Stromal cell of bone marrow (primary cell): ENCODE measurements at places on chromosomes 2 and 18.

DNA sequence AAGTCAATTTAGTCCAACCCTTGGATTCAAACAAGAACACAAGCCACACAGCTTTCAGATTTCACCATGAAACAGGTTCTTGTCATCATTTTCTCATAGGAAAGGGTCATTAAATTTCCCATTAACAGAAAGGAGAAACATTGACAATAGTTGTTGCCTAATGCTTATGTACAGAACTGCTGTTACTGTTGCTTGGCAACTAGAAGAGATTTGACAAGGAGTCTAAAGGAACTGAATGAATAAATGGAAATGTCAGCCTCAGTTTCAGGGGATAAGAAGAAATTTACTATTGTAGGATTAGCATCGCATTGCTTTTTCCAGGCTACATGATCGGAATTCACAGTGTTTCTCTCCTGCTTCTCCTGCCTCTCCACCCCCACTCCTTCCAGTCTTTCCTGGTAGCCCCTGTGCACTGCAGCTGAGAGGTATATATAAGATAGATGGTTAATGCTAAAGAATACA lies 90.3 kb downstream of the SPATS2L start:
- DNase-seq: no peak

GRCh38 chr2:61167579-61167978 lies 5.6 kb downstream of the C2orf74 start:
- DNase-seq: no peak

GRCh38 chr2:241563981-241564595 lies 5.5 kb downstream of the BOK start:
- DNase-seq: no peak

- DNase-seq: no peak
Measured at GRCh38 chr18:9884532-9885140, 1.1 kb upstream of the TXNDC2 start.

DNA sequence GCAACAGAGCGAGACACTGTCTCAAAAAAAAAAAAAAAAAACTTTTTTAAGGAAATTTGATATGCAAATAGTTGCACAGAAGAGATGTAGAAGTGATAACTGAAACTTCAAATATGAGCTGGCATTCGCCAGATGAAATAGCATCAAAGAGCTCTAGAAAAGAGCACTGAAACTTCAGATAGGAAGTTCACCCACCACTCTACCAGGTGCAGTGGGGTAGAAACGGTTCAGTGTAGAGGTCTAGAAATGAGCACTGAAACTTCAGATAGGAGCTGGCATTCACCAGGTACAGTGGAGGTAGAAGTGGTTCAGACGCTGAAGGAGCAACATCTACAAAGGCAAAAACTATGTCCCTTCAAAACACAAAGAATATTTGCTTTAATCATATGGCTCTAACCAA lies 9.0 kb upstream of the ONECUT2 start:
- no peak for DNase-seq

- DNase-seq: no peak
Measured at GRCh38 chr2:19857806-19858205, 44.0 kb downstream of the TTC32 start.

GRCh38 chr2:72414137-72414760 lies 266.6 kb upstream of the CYP26B1 start:
- DNase-seq: peak; percentile 38

- DNase-seq: peak; percentile 11
Measured at GRCh38 chr2:28951910-28952835, 28.9 kb upstream of the TOGARAM2 start.

GRCh38 chr2:178397002-178397605 lies 53.9 kb downstream of the PRKRA start:
- peak; percentile 30 for DNase-seq

DNA sequence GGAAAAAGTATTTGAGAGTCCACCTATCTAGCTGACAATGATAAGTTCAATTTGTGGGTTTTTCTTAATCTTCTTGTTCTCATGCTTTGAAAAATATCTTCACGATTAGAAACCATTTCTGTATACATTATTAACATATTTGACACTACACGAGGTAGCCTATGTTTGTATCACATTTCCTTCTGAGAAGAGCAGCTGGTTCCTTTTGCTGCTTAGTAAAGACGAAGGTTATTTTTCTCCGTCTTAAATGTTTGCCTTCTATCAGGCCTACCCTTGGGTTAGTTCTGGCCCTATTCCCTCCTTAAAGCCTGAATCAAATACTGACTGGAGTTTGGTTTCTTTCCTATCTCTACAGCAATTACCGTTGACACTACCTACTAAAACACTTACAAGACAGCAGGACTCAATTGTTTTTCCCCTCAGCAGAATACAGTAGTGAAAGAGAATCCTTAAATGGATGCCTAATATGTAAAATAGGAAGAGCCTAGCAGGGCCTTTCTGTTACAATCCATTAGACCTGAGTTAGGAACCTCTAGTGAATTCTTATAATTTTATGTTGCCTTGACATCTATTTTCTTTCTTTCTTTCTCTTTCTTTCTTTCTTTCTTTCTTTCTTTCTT lies 790.4 kb downstream of the EPHA4 start:
- no peak for DNase-seq

- DNase-seq: no peak
Measured at GRCh38 chr2:171895786-171896185, 1.7 kb upstream of the SLC25A12 start.
